CD4-positive, alpha-beta T cell treated with Interleukin-6 at 100 ng/mL for 8 hours (primary cell): ENCODE measurements at places on chromosomes 1 and 21.

- DNase-seq = no peak
Measured at GRCh38 chr1:229623225-229623624, 2.7 kb downstream of the TAF5L start.

DNA sequence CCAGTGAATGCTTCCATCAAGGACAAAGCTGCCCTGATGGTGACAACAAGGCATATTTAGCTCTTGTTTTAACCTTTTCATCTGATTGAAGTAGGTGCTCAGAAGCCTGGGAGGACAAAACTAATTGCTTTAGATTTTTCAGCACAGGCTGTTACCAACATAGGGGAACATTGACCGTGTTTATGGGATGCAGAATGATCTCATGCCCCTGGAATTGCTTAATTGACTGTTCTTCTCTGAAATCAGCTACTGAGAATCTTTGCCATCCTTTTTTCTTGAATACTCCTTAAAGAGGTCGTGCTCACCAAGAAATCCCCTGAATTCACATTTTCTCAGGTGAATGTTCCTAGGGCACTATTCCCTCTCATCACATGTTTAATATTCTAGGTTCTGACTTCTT is 95.9 kb upstream of the CCDC190 start:
- DNase-seq = no peak

- no peak for DNase-seq
Measured at GRCh38 chr1:88376421-88376820, 307.7 kb upstream of the PKN2 start.

- DNase-seq = no peak
Measured at GRCh38 chr1:220347654-220348175, 75.5 kb upstream of the RAB3GAP2 start.

DNA sequence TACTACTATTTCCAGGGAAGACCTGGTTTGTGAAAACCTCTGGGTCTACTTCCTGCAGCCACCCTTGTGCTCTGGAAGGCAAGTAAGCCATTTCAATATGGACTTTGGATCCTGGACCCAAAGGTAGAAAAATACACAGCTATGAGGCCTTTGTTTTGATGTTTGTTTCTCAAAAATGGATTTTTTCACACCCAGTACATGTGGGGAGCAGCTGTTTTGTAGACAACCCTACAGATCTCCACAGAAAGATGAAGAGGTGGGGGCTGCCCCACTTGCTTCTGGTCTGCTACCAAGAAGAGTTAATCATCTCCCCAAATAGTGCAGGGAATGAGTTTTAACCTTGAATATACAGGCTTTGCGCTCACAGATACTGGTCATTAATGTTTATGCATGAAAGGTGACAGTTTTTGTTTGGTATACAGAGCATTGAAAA is 29.2 kb downstream of the ZNF281 start:
- no peak for DNase-seq

GRCh38 chr1:6386371-6386949 is 7.1 kb downstream of the ACOT7 start:
- DNase-seq = no peak

DNA sequence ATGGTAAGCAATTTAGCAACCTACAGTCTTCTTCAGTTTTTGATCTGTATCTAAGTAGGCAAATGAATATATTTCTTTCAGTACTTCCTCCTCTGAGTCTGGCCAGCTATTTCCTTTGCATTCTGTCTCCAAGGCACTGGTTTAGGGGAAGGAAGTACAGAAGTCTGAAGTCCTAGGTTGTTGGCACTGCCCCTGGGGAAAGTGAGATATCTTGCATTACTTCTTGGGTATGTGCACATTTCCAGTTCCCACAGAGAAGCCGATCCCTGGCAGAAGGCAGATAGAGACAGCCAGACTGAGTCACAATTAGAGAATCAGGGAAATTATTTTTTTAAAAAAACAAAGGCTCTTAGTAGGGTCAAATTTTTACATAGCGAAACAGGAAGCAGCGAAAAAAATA is 98.8 kb downstream of the RASAL2 start:
- no peak for DNase-seq

DNA sequence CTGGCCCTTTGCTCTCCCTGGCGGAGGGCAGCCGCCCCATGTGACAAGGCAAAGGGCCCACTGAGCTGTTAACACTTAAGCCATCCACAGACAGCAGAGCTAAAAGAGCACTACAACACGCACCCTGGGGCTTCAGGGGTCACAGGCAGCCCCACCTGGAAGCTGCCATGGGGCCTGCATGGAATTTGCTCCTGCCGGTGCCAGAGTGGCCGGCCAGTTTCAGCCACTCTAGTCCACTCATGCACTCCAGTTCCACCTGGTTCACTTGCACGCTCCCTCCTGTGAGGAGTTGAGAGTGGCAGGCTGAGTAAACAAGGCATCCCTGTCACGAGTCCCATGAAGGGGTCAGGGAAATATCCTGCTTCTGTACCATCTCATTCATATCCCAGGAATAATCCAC is 55.3 kb downstream of the RIMS3 start:
- no peak for DNase-seq

DNA sequence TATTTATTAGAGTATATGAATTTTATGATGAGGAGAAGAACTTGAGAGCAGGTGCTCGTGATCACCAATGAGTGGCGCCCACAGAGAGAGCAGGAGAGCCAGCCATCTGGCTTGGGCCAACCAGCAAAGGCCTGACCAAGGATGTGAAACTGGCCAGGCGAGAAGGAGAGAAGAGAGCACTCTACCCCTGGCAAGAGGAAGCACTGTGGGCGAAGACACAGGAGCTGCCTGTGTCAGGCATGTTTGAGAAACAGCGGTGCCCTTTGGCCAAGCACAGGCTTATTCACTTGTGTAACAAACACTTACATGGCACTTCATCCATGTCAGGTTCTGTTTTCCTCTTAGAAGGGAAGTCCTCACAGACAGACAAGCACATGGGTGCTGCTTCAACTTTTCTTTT is 4.2 kb upstream of the SIPA1L2 start:
- no peak for DNase-seq

DNA sequence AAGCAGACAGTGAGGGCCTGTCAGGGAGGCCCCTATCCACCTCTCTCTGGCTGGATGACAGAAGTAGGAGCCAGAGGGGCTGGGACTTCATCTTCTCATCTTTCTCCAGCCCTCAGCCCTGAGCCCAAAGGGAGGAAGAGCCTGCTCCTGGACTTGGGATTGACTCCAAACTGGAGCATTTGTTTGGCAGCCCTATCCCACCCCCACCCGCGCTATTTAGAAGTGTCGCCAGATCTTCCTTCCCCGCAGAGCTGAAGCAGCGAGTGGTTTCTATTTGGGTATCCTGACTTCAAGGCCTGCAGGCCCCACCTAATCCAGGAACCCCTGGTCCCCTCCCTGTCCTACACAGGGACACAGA is 9.6 kb downstream of the NES start:
- no peak for DNase-seq

DNA sequence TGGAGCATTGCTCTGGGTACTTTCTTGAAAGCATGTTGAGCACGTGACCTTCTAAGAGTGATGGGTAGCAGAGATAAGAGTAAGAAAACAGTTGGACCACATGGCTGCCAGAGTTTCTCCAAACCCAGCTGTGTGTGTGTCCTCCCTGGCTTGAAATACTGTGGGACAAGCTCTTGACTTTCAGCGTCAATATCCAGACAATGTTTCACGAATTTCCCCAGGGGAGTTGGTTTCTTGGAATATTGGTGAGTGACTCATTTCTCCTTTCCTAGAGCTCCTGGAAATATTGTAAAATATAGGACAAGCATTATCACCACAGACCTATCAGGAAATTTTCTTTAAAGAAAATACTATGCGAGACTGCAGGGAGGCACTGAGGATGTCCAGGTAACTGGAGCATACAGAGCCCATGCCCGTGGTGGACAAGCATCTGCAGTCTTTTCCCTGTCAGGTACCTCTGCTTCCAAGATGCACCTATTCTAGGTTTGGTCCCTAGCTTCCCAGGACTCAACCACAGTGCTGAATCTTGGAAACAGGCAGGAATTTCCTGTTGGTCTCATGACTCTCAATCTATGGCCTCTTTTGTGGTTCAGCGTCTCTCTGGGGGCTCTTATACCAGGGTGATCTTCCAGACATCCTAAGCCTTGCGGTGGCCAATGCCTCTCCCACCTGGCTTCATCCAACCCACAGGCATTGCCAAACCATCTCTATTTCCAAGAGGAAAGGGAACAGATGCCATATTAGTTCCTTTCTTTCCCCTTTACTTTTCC is 67.4 kb downstream of the KCNJ6 start:
- no peak for DNase-seq

- no peak for DNase-seq
Measured at GRCh38 chr1:35888255-35888654, 5.2 kb downstream of the AGO1 start.

DNA sequence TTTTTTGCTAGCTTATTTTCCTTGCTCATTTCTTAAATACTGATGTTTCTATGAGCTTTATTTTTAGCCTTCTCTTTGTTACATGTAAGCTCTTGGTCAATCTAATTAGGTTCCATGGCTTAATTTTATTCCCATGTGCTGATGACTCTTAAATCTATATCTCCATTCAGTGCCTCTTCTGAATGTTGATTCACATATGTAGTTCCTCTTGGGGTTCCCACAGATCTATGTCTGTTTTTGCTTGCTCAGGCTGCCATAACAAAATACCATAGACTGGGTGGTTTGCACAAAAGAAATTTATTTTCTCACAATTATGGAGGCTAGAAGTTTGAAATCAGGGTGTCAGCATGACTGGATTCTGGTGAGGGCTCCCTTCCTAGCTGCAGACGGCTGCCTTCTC is 58.3 kb upstream of the PLA2G4A start:
- DNase-seq = no peak

- no peak for DNase-seq
Measured at GRCh38 chr21:37644636-37645035, 271.6 kb downstream of the KCNJ6 start.

DNA sequence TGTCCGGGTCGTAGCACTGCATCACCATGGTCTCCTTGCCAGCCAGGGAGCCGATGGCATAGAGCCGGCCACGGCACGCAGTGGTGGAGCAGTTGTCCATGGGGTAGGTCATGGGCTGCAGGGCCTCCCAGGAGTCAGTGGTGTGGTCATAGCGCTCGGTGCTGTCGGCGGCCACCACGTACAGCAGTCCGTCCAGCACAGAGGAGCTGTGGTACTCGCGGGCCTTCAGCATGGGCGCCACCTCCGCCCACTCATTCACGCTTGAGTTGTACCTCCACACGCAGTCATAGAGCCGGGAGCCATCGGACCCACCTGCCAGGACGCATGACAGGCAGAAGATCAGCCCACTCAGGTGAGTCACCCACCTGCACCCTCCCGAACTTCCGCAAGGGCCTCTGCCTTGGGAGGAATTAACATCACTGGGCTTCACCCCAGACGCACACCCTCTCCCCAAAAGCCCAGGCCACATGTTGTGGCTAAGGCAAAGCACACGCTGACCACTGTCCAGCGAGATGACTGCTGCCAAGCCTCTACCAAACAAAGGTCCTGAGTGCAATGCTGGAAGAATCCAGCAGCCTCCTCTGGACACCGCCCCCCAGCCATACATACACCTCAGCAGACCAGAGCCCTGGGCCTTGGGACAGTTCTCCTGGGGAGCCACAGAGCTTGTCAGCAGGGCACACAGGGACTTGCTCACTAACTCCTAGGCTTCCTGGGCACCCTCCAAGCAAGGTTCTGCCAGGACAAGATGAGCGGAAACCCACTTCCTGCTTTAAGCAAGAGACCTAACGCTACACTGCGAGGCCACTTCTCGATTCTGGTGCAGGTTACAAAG is 3.3 kb downstream of the KLHL21 start:
- peak; percentile 69 for DNase-seq

- no peak for DNase-seq
Measured at GRCh38 chr1:226642421-226642820, 93.9 kb downstream of the STUM start.

DNA sequence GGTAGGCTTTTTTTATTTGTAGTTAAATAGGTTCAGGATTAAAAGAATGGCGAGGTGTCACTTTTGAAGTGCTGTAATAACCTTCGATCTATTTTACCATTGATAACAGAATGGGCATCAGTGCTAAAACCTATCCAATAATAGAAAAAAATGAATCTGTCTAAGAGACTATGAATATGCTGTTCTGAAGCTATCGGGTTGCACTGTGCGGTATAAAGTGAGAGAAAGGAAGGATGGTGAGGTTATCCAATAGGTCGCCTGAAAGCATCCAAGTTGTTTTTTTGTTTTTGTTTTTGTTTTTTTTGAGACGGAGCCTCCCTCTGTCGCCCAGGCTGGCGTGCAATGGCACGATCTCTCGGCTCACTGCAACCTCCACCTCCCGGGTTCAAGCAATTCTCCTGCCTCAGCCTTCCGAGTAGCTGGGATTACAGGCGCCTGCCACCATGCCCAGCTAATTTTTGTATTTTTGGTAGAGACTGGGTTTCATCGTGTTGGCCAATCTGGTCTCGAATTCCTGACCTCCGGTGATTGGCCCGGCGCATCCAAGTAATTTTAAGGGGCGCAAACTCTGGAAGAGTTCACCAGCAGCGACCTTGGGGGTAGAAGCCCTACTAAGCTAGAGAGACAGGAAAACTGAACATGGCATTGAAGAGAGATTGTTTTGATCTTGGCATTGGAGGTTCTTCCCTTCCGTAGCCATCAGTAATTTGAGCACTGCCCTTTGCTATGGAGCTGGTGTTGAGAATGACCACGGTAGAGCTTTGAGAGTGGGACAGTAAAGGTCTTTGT is 8.7 kb upstream of the MDM4 start:
- no peak for DNase-seq

DNA sequence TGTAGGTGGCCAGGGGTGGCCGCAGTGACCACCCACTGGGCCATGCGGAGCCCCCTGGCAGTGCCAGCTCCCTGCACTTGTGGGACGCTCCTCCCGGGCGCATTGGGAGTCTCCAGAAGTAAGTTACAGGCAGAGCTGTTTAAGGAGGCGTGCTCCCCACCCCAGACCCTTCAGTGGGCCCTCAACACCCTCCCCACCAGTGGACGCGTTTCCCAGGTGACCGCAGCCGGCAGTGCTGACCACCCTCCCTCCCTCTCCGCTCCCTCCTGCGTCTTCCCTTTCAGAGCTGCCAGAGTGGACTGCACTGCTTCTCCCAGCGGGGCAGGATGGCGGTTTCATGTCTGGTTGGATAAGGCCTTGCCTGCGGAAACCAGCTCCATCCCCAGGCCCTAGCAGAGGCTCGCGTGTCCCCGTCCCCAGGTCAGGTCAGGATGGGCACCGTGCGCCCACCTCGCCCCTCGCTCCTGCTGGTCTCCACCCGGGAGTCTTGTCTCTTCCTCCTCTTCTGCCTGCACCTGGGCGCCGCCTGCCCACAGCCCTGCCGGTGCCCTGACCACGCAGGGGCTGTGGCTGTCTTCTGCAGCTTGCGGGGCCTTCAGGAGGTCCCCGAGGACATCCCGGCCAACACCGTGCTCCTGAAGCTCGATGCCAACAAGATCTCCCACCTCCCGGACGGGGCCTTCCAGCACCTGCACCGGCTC is 1.1 kb downstream of the LRRC3 start:
- DNase-seq = no peak

- no peak for DNase-seq
Measured at GRCh38 chr1:108686614-108687313, 5.3 kb upstream of the PRPF38B start.

DNA sequence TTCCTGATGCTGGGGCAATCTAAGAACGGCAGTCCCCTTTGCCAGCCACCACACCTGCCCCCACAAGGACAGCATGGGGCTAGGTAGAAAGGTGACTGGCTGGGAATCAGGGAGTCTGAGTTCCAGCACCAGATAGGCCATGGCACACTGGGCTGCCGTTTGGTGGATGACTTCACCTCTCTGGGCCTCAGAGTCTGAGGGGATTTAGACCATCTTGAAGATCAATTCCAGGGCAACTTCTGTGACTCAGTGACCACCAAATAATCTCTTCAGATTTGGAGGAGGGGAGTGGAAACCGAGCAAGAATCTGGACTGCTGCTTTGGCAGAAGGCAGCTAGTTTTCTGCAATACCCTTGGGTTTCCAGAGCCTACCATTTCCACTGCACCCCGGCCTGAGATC is 92.1 kb upstream of the EDN2 start:
- no peak for DNase-seq
